ENCODE measurements at places on chromosomes 7 and 10. TPM values are rescaled to one million over a fixed set of nuclear protein-coding genes. Genes with fewer than 3 reads are reported as not detected.

Gene SRGN
- polyA plus RNA-seq, result 2.0 TPM

Gene TSPAN12
- polyA plus RNA-seq, result 0.15 TPM

Gene AGAP6
- 7.1 TPM for polyA plus RNA-seq

Gene AHR
- polyA plus RNA-seq, result 6.5 TPM

Gene TEX36
- polyA plus RNA-seq, result not detected

Gene TAS2R41
- polyA plus RNA-seq, result not detected

GRCh38 chr10:66189271-66189670 lies 736.6 kb upstream of the LRRTM3 start:
- no peak for DNase-seq

DNA sequence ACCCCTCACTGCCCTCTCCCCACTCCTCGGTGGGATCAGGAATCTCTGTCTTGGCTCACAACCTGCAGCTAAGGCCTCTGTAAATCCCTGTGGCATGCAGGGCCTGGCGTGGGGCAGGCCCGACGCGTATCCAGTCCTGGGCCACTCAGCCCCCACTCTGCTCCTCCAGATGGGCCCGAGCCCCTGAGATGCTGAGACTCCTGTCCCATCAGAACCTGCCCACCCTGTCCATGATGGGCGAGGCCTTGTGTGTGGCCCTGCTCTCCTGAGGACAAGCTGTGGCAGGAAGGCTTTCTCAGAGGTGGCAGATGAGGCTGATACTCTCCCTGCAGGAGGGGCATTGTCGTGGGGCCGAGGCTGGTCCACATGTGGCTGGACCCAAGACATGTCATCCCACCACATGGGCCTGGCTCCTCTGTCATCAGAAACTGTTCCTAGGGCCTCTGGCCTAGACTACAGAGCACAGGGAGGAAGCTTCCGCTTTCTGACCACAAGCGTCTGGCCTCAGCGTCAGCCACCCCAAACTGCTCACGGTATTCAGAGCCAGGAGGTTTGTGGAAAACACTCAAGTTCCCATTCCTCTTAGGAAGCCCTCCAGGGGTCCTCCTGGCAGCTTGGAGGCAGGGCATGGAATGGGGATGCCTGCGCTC lies 6.0 kb downstream of the ALOX5 start:
- no peak for DNase-seq
